NCI-H526 (cell line): ENCODE measurements at places on chromosomes 16 and 17.

GRCh38 chr16:73725156-73725555 is 571.5 kb upstream of the PSMD7 start:
- no peak for DNase-seq

DNA sequence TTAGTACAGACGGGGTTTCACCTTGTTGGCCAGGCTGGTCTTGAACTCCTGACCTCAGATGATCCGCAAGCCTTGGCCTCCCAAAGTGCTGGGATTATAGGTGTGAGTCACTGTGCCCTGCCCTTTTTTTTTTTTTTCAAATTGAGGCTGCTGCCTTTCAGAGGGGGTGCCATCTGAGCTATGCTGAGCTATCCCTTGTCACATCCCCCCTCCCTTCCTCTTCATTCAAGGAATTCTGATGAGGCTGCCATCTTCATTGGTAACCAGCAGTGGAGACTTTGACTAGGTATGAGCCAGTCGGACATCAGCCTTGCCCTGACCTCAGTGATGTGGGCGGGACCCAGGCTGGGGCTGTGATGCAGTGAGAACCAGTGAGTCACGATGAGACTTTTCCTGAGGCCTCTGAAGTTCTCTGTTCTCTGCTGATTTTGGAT is 24.4 kb upstream of the GPT2 start:
- no peak for DNase-seq

- no peak for DNase-seq
Measured at GRCh38 chr16:55822280-55822810, 10.6 kb downstream of the CES1 start.

DNA sequence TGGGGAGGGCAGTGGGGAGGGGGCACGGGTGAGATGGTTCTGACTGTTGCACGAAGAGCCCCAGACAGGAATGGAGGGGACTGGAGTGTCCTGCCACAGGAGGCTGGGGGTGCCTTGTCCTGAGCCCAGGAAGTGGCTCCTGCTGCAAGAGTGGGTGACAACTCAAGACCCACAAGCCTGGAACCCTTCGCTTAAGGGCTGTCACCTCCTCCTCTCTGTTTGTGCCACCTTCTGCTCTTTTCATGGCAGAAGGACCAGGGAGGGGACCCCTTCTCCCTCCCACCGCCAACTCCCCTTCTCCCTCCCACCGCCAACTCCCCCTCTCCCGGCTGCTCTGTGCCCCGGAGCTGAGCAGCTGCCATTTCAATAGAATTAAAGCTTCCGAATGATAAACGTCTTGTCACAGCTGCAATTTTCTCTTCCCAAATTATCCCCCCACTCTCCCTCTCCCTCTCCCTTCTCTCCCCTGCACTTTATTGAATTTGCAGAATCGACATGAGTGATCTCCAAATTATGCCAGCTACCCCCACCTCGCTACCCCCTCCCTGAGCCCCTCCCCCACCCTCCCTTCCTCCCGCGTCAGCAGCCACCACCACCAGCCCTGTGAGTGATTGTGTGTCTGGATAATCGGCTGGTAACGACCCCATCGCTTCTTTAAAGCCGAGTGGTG is 13.7 kb downstream of the GJD3 start:
- no peak for DNase-seq

GRCh38 chr16:27424772-27425498 is 23.0 kb downstream of the IL21R start:
- DNase-seq: no peak

DNA sequence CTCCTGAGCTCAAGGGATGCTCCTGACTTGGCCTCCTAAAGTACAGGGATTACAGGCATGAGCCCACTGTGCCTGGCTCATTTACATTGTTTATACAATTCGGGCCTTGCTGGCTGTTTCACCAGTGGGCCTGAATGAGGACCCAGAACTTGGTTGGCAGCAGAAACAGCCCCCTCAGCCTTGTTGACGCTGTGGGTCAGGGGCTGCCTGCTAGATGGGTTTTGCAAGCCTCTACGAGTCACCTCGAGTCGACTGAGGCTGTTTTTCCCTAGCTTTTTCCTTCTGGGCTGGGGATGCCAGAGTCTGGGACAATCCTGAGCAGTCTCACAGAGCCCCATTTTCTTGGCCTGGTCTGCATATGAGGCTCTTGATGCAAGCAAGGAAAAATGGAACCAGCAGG is 16.1 kb downstream of the PPL start:
- DNase-seq: no peak

DNA sequence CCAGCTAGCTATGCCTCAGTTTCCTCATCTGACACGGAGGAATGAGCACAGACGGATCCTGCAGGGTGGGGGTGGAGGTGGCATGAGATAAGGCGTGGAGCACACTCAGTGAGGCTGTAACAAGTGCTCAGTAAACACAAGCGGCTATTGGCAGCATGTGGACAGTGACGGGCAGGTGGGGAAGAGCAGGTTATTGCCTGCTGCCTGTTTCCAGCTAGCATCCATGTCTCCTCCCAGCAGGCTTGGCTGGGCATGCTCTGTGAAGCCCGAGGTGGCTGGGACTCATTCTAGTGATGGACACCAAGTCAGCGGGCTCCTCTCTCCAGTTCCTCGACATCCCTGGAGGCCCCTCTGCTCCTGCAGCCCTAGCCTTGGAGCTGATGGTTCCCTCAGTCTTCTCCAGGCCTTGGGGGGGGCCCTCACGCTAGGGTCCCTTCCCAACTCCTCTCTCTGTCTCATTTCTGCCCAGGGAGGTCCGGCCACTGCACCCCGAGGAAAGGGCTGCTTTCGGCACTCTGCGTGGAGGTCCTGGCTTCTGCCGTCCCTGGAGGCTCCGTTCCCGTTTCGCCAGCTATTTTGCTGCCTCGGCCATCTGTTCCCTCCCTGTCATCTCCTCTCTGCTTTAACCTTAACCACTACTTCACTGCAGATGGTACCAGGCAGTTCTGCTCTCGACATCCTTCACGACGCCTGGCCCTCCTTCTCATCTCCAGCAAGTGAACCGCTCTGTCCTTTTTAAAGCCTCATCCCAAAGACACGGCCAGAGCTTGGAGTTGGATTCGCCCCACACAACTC is 6.2 kb downstream of the RTN4RL1 start:
- no peak for DNase-seq

DNA sequence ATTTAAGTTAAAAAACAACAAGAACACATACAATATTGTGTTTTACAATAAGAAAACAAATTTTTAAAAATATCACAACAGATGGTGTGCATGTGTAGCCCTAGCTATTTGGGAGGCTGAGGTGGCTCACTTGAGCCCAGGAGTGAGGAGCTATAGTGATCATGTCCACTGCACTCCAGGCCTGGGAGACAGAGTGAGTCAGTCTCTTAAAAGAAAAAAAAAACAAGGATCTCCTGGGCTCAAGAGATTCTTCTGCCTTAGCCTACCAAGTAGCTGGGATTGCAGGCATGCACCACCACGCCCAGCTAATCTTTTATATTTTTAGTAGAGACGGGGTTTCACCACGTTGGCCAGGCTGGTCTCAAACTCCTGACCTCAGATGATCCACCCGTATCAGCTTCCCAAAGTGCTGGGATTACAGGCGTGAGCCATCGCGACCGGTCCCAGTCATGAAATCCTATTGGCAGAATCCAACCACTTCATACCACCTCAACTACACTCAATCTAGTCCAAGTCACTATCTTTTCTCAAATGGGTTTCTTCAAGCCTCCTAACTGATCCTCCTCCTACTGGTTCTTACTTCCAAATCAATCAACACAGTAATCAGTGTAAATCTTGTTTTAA is 55.0 kb downstream of the STH start:
- no peak for DNase-seq

DNA sequence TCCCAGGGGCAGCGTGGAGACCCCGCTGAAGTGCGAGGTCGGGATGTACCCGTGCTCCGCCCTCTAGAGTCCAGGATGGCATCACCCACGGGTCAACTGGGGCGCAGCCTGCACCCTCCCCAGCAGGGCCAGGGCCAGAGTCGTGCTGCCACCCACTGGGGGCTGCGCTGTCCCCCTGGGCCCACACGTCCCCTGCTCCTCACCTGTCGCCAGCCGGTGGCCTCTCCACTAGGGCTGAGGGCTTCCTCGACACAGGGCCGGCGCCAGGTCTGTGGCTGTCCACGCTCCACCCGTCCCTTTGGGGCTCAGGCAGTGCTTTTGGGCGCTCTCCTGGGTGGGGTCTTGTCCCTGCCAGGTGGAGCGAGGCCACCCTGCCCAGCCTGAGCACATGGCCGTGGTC is 11.6 kb upstream of the PRR35 start:
- no peak for DNase-seq

- DNase-seq: no peak
Measured at GRCh38 chr16:21076186-21076883, 74.3 kb downstream of the DNAH3 start.

DNA sequence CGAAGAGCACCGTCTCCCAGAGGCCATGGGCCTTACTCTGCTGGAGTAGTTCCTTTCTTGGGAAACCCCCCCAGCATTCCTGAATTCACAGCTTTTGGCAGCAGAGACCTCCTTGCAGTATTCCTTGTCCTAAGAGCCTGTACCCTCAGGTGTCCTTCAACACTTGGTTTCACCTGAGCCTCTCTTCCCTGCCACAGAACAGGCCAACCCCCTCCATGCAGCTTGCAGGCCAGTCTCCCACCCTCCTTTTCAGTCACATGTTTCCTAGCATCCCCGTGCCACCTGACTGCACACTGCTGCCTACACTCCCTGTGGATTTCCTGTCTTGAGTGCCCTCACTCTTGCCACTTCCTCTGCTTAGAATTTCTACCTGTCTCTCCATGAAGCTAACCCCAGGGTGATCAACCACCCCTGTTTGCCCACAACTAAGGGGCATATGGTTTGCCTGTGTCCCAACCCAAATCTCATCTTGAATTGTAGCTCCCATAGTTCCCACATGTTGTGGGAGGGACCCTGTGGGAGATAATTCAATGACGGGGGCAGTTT is 65.5 kb downstream of the DYNLRB2 start:
- no peak for DNase-seq
